Foreskin melanocyte (primary cell): ENCODE measurements at places on chromosomes 4 and X.

GRCh38 chr4:109432696-109433095, 919 bp upstream of the SEC24B start:
- DNase-seq = no peak

DNA sequence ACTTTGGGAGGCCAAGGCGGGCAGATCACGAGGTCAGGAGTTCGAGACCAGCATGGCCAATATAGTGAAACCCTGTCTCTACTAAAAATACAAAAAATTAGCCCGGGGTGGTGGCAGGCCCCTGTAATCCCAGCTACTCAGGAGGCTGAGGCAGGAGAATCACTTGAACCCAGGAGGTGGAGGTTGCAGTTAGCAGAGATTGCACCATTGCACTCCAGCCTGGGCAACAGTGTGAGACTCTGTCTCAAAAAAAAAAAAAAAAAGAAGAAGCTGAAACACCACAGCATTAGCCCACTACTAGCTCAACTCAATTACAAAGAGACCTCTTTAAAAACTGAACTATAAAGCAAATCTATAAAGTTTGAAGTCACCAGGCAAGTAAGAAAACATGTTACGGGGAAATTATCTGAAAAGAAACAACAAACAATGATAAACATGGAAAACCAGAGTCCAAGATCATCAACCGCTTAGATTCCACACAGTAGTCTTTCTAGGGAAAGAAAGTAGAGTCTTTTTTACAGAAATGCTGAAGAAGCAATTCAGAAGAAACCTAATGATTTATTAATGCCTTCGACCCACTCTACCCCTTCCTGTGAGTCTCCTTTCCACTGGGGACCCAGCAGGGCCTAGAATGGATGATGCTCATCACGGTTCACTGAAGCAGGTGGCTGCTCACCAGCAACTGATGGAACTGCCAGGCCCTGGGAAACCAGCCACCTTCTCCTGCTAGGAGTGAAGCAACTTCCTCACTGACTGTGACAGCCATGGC, 6.6 kb downstream of the SAT1 start:
- no peak for DNase-seq

- no peak for DNase-seq
Observed at GRCh38 chr4:121454251-121454979, 73.6 kb upstream of the QRFPR start.

GRCh38 chr4:185093603-185094002, 49.5 kb upstream of the SLC25A4 start:
- DNase-seq = no peak

DNA sequence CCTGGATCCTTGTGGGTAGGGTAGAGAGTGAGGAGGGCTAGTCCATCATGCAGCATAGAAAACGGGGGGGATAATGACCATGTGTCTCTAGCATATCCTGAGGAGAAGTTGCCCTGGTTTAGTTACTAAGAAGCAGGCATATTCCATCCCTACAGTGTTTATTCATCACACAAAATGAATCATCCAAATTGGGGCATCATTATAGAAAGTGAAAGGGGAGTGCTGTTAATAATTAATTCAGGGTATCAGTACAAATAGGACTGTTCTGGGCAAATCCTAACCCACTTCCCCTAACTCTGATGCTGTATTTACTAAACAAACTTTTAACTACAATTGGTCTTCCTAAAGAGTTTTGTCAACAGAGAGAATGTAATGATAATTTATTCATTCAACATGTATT, 281.1 kb upstream of the ARX start:
- no peak for DNase-seq

DNA sequence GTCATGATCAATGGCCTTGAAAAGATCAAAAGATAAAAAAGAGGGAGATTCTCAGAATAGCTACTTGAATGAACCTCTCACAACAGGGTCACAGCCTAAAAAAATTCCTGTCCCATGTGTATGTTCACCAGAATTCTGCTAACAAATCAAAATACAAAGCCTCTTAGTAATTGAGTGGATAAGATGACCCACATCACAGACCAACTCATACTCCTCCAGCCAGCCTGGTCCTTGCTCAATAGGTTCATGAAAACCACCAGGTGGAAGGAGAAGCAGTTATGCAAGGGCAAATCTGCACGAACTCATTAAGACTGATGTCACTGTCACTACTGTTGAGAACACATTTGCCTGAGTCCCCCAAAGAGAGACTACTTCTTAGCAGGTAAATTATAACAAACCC, 21.5 kb downstream of the WDFY3 start:
- DNase-seq = no peak

- DNase-seq = no peak
Observed at GRCh38 chrX:2188330-2188792, 312.4 kb downstream of the DHRSX start.

DNA sequence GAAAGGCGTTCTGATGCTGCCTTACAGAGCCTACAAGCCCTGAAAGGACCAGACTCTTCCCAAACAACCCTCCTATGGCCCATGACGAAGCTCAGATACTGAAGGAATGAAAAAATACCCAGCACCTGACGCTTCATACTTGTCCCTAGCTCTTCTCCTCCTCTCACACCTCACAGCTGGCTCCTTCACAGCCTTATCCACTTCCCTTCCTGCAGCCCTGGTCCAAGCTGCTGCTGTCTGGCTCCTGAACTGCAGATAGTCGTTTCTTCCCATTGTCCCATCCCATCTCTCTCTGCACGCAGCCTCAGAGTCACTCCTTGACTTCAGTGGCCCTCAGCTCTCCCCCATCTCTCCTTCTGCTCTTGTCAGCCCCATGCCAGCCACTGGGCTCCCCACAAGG, 56.6 kb downstream of the FAM193A start:
- DNase-seq = no peak

- DNase-seq = no peak
Observed at GRCh38 chrX:149476513-149476912, 28.6 kb downstream of the IDS start.

GRCh38 chr4:182280436-182281111, 37.4 kb downstream of the TENM3 start:
- DNase-seq = no peak

- DNase-seq = no peak
Observed at GRCh38 chr4:146564492-146564891, 42.8 kb upstream of the SLC10A7 start.

DNA sequence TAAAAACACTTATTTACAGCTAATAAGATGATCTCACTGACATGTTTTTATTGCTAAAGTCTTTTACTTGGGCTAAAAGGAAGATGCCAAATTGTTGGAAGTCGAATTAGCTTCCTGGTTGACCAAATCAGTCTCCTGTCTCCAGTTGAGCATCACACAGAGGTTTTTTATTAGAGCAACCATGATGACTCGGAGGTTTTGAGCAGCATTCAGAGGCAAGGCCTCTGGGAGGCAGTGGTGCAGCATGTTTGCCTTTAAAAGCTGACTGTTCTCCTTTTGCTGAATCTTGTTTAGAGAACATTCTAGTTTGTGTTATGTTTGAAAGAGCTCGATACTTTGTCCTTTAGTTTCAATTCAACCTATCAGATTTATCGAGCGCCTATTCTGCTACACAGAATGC, 2.1 kb downstream of the UCHL1 start:
- DNase-seq = peak; percentile 59

DNA sequence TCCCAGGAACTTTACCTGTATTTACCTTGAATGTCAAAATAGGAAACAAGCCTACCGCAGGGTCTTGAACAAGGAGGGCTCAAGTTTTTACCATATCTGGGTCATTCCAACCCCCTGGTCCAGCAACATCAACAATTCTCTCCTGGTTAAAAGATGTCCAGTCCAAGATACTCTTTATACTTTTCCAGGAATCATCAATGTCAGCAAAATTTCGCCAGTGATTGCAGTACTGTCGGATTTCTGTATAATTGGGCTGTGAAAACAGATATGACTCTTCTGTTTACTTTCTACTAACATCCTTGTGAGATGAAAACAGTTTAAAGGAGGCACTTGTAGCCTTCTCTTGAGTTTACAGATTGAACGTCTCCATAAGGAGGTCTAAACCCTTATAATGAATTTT, 7.9 kb downstream of the RPL36A start:
- DNase-seq = no peak

GRCh38 chrX:10387011-10387410, 230.2 kb downstream of the CLCN4 start:
- no peak for DNase-seq

- DNase-seq = no peak
Observed at GRCh38 chr4:169100670-169101101, 90.6 kb upstream of the CBR4 start.

DNA sequence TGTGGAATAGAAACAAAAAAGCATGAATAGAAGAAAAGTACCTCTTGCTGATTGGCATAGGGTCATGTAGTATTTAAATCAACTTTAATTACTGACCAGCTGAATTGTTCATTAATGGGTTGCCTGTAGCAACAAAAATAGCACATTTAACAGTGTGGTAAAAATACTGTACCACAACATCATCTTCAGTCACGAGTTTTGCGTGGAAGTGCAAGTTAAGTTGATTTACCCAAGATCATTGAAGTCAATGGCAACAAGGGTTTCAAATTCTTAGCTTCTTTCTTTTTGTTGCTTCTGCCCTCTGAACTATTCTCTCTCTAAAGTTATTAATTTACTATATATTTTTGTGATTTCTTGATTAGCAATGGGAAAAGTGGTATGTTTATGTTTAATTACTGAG, 526.6 kb downstream of the C4orf33 start:
- DNase-seq = no peak

- no peak for DNase-seq
Observed at GRCh38 chr4:8507196-8507570, 66.6 kb downstream of the TRMT44 start.

DNA sequence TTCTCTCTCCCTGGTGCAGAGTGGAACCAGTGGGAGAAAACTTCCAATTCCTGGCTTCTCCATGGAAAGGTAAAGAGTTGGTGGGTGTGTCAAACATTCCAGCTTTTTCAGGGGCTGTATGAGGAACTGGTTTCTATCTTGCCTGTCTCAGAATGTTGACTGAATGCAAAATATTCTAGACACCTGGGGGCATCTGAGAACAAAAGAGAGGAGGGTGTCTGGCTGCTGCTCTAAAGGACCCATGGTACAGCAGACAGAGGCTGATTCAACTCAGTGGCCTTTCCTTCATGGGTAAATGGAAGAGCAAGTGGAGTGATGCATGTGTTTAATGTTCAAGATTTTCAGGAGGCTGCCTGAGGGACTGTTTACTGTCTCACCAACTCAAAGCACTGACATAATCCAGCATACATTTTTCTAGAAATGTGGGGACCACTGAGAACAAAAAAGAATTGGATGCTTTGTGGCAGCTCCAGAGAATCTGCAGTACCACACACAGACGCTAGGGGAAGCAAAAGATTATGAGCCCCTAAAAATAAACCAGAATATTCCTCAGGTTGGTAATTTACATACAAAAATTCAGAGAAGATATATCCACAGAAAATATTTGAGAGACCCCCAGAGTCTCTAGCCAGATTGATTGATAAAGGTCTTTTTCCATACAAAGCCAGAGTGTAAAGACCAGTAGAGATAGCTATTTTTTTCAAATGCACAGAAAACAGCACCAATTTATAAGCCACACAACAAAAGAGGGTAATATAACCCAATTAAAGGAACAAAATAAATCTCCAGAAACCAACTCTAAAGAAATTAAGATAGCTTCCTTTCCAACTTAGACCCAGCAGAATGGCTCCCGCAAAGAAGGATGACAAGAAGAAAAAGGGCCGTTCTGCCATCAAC, 48.0 kb upstream of the STARD8 start:
- peak; percentile 23 for DNase-seq

DNA sequence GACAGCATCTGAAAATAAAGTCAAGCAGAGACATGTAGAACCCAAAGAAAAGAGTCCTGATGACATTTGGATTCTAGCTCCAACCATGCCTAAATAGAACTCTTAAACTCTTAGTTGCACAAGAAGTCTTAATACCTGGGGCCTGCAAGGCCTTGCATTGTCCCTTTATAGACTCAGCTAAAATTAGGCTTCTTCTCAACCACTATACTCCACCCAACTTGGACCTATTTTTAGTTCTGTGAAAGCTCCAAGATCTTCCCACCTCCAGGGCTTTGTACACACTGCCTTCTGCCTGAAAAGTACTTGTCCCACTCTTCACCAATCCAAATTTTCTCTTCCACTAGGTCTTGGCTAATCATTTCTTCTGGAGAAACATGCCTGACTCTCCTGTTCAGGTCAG, 36.5 kb downstream of the PLK4 start:
- no peak for DNase-seq

GRCh38 chr4:150007512-150007911, 70.7 kb upstream of the DCLK2 start:
- no peak for DNase-seq

- no peak for DNase-seq
Observed at GRCh38 chr4:167196344-167197012, 37.8 kb downstream of the SPOCK3 start.

GRCh38 chrX:15405846-15406245, 21.6 kb upstream of the VEGFD start:
- no peak for DNase-seq

- no peak for DNase-seq
Observed at GRCh38 chrX:151816934-151817333, 82.4 kb downstream of the CNGA2 start.

DNA sequence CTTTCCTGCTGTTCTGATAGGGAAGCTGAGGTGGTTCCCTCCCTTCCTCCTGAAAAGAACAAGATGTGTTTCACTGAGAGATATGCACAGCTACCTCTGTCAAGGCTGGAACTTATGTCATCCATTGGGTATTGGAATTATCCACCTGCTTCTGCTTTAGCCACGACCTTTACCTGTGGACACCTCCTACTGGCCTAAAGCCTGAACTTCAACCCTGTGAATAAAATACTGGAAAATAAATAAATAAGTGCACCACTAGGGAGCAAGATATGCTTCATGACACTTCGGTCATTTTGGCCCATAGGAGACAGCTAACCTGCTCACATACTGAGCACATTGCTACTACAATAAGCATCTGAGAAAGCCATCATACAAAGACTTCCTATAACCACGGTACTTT, 419.9 kb upstream of the NWD2 start:
- no peak for DNase-seq

DNA sequence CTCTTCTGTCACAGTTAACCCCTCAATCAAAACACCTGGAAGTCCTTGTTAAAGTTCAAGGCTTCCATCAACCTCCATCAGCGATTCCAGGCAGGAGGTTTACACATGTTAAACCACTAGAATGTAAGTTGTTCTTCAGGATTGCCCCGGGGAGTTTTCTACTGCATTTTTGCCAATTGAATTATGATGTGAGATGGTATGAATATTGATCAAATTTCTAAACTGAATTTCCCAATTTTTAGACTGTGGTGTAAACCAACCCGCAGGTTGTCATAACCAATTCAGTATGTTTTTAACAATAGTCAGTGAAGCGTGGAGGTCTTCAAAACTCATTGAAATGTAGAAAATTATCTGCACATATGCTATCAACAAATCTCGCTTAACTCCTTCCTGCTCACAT, 21.2 kb upstream of the TENM3 start:
- DNase-seq = no peak

- no peak for DNase-seq
Observed at GRCh38 chr4:163492951-163493504, 1.5 kb upstream of the TMA16 start.

- no peak for DNase-seq
Observed at GRCh38 chr4:30924495-30924894, 204.3 kb downstream of the PCDH7 start.
